GM04503 (cell line): ENCODE measurements at places on chromosomes 4 and X.

DNA sequence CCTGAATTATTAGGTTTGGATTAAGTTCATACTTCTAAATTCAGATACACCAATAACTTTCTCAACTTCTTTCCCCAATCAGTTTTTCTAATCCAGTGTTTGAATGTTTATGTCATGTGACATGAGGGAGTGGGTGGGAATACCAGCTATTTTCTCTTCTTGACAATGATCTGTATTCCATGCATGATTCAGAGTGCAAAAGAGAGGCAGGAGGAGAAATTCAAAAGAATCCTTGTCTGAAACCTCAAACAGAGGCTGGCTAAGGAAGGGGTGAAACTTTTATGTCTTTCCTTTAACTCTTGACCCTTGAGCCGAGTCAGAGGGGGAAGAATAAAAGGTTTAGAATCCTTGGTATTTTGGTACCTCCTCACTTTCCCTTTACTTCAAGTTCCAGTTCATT is 544.7 kb downstream of the SPRY1 start:
- DNase-seq = no peak

- no peak for DNase-seq
Measured at GRCh38 chr4:26860922-26861433, 337 bp downstream of the STIM2 start.

GRCh38 chrX:57313583-57314215 is 27.2 kb downstream of the FAAH2 start:
- no peak for DNase-seq

DNA sequence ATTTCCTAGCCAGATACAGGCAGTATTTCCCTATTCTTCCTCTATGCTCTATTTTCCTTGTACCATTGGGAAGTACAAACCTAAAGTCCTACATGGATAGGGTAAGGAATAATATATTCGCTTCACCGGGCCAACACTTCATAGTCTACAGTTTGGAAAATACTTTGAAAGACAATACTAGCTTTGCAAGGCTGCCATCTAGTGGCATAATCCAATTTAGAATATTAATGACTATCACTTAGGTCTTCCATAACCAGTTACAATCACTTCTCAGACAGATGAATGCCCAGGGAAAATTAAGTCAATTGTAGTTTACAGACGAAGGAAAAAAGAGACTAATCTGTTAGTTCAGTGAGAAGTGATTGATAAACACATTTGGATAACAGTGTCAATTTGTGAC is 141.0 kb upstream of the FAM47C start:
- DNase-seq = no peak

GRCh38 chrX:13397878-13398818 is 78.3 kb upstream of the ATXN3L start:
- peak; percentile 100 for DNase-seq

GRCh38 chr4:10077483-10078335 is 38.9 kb downstream of the WDR1 start:
- no peak for DNase-seq

DNA sequence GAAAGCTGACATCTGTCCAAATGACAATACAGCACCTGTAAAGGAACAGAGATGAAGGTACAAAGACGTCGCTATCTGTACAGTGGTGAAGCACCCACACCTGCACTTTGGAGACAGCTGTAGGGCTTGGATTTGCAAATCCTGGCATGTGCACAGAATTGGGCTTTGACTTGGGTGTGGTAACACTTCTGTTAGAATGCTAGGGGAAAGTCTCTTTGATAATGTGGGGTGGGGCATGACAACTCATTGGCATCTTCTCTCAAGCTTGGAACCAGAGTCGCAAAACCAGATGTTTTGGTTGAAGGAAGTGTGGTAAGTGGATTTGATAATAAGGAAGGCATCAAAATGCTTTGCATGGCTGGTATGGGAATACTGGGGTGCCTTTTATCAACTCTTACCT is 55.5 kb downstream of the VCX3B start:
- no peak for DNase-seq

DNA sequence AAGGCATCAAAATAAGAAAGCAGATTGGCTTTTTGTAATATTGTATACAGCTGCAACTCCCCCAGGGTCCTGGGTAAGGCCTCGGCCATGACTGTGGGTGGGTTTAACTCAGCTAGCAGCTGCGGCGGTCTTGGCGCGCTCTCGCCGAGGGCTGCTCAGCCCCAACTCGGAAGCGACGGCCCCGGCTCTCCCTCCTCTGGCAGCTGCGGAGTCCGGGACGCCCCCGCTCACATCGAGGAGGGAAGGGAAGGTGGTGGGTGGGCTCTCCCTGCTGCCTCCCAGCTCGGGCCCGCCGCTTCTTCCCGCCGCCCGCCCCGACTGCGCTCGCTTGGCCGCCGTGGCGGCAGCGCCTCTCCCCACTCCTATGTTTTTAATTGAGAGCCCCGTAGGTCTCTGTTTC is 51.2 kb downstream of the GPR50 start:
- DNase-seq = no peak
